ENCODE measurements at places on chromosomes 13 and 19.
A peak's percentile ranks its signal among the peaks of the same experiment; 100 is the strongest.

- no peak for DNase-seq
Observed at GRCh38 chr13:19169991-19170390, 11.6 kb downstream of the TUBA3C start.

DNA sequence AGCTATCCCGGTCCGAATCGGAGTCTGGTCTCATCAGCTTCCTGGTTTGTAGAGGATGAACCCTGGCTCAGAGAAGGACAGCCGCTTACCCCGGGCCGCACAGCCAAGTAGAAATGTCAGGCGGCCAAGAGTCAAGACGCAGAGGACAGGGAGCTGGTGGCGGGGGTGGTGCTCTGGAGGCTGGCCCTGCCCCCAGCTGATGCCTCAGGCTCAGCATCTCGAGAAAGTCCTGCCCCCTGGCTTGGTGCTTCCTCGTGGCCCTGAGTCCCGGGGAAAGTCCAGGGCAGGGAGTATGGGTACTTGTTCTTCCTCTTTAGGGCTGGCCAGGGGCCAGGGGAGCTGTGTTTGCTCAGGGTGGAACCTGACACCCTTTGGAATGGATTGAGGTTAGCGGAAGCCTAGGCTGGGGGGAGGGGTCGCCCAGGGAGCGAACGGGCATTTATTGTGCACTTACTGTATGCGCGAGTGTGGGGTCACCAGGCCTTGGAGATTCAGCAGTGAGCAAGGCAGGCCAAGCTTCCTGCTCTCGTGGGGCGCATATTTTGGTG is 2.2 kb downstream of the TJP3 start:
- no peak for DNase-seq

GRCh38 chr13:112690283-112690929 is 568 bp downstream of the ATP11A start:
- DNase-seq = no peak

- DNase-seq = no peak
Observed at GRCh38 chr13:101452519-101453485, at the start of gene ITGBL1. Gene ITGBL1 (plus strand): TSS chr13:101452675. CDS start chr13:101452834, 159 bp downstream.

DNA sequence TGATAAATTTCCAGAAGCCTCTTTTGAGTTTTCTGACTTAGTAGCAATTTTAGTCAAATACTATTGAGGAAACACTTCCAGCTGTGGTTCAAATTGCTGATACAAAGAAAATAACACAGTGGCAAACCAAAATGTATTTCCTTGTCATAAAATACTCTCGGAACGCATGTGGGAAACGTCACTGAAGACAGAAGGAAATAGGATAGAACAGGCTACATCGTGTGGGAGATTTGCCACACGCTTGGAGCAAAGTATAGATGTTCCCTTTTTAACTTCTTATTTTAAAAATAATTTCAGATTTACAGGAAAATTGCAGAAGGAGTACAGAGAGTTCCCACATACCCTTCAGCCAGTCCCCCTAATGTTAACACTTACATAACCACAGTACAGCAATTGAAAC is 88.8 kb downstream of the ING1 start:
- no peak for DNase-seq

DNA sequence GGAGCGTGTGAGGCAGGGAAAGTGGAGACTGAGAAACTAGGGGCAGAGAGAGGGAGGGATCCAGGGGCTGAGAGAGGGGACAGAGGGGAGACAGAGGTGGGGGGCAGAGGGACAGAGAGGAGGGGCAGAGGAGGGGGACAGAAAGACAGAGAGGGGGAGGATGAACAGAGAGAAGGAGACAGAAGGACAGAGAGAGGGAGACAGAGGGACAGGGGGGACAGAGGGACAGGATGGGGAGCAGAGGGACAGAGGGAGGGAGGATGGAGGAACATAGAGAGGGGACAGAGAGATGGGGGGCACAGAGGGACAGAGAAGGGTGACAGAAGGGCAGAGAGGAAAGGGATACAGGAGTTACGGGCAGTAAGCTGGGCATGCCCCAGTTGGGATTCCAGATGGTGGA is 14.7 kb upstream of the NANOS2 start:
- DNase-seq = no peak

GRCh38 chr13:90673746-90674145 is 673.7 kb upstream of the MIR17HG start:
- DNase-seq = no peak

DNA sequence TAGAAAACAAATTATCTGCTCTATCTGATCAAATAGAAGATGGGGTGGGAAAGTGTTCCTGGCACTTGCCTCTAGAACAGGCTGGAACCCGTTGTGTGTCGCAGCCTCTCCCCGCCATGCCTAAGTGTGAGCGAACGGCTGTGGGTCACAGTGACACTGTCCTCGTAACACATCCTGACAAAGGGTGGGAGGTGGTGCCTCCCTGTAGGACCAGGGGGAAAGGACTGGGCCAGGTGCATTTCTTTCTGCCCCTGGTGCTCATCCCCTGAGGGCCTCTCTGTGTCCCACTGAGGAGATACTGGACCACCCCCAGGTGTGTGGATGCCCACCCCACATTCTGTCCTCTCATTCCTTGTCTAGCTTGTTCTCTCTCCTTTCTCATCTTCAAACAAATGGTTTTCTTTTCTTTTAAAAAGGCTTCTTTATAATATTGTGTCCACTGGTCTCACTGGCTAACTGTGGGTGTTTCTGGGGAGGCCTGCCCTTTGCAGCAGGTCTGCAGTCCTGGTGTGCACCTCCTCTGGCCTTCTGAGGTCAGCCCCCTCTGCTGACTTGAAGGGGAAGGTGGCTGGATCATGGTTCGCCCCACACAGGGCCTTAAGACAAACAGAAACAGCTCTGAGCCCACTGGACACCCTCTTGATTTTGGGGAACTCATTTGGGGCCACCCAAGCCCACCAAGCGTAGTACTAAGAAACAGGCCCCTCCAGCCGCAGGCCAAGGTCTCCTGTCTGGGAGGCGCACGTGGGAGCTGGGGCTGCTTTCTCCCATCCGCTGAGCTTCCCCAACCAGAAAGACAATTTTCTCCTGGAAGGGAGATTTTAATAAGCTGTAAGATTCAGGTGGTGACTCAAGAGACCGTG is 152.5 kb upstream of the SOX1 start:
- no peak for DNase-seq

DNA sequence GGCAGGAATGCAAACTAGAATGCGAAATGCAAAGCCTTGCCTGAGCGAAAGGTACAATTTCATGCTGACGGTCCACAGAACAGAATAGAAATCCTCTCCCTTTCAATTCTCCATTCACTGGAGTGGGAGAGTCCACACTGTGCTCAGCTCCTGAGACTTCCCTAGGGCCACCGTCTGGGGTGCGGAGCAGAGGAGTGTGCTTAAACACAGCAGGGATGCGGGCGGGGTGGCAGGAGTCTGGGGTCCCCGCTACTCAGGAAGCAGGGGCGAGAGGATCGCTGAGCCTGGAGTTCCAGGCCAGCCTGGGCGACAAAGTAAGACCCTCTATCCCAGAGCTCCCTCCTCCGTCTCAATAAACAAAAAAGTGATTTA is 552 bp upstream of the ZNF816 start:
- no peak for DNase-seq

- peak; percentile 71 for DNase-seq
Observed at GRCh38 chr13:38349390-38350113, at the start of gene UFM1. Gene UFM1 (plus strand): TSS chr13:38349851. CDS start chr13:38349920, 69 bp downstream.

- no peak for DNase-seq
Observed at GRCh38 chr19:10712045-10712444, 5.8 kb upstream of the DNM2 start.

DNA sequence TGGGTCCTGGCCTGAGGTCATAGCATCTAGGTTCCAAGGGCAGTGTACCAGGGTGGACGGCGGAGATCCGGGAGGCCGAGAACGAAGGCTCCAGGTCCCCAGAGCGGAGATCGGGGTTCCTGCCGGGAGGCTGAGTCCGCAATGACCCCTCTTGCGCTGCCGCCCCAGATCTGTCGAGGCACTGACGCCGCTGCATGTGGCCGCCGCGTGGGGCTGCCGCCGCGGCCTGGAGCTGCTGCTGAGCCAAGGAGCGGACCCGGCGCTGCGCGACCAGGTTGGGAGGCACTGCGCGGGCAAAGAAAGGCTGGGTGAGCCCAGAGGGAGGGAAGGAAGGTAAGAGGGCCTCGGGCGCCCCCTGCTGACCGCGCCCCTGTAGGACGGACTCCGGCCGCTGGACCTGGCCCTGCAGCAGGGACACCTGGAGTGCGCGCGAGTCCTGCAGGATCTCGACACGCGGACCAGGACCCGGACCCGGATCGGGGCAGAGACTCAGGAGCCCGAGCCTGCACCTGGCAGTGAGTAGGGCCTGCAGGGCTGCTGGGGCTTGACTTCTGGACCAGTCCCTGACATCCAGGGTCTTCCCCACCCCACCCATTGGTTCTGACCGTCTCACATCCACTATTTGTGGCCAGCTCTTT is 906 bp downstream of the ANKLE1 start:
- DNase-seq = peak; percentile 63

- DNase-seq = no peak
Observed at GRCh38 chr13:30159446-30159839, 147.9 kb downstream of the KATNAL1 start.

- no peak for DNase-seq
Observed at GRCh38 chr19:14550201-14550754, 20.9 kb downstream of the TECR start.

GRCh38 chr13:112234131-112234875 is 141.9 kb upstream of the SPACA7 start:
- no peak for DNase-seq

- no peak for DNase-seq
Observed at GRCh38 chr19:53147645-53148044, 11.2 kb downstream of the ZNF347 start.

DNA sequence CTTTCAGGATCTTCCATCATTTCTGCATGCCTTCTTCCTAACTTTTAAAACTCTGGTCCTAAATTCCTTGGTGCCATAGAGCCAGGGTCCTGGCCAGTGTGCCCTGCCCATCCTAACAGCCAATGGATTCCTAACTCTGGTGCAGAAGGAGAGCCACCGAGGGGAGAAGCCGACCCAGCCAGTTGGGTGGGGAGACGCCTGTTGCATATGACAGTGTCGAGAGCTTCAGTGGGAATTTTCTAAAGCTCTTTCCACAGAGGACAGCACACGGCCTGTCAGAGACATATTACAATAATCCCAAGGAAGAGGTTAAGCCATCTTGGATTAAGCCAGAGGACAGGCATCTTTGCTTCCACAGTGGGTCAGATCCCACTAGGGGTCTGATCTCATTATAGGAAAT is 180.4 kb downstream of the ZNF536 start:
- DNase-seq = no peak

GRCh38 chr13:26813321-26813979 is 52.9 kb upstream of the GPR12 start:
- DNase-seq = no peak

GRCh38 chr13:19056984-19057490 is 124.6 kb downstream of the TUBA3C start:
- no peak for DNase-seq

- DNase-seq = no peak
Observed at GRCh38 chr19:38063928-38064327, 156.9 kb downstream of the SIPA1L3 start.

DNA sequence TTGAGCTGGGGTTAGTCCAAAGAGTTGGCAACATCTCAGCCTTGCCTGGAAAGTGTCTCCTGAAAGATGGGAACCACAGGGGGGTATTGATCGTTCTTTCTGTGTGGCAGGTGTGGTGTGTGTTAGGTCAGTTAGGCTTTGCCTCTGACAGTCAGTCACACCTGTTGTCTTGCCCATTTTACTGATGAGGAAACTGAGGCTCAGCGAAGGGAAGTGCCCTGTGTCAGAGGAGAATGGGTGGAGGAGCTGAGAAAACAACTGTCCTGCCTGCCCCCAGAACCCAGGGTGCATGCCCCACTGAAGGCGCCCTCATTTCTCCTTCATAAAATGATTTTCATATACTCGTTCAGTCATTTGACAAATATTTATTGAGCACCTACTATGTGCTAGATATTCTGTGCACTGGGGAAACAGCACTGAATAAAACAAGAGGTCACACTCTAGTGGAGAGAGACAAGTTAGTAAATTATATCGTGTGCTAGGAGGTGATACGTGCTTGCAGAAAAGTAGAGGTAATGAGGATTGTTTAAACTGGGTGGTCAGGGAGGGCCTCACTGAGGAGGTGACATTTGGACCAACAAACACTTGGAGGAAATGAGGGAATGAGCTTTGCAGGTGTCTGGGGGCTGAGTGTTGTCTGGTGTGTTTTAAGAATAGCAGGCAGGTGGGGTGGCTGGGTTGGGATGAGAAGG is 1.6 kb downstream of the FXYD5 start:
- no peak for DNase-seq

- no peak for DNase-seq
Observed at GRCh38 chr13:32642858-32643257, 56.6 kb downstream of the PDS5B start.

- DNase-seq = no peak
Observed at GRCh38 chr13:66693656-66694055, 536.5 kb downstream of the PCDH9 start.

- DNase-seq = no peak
Observed at GRCh38 chr13:80428349-80429096, 87.6 kb upstream of the SPRY2 start.

DNA sequence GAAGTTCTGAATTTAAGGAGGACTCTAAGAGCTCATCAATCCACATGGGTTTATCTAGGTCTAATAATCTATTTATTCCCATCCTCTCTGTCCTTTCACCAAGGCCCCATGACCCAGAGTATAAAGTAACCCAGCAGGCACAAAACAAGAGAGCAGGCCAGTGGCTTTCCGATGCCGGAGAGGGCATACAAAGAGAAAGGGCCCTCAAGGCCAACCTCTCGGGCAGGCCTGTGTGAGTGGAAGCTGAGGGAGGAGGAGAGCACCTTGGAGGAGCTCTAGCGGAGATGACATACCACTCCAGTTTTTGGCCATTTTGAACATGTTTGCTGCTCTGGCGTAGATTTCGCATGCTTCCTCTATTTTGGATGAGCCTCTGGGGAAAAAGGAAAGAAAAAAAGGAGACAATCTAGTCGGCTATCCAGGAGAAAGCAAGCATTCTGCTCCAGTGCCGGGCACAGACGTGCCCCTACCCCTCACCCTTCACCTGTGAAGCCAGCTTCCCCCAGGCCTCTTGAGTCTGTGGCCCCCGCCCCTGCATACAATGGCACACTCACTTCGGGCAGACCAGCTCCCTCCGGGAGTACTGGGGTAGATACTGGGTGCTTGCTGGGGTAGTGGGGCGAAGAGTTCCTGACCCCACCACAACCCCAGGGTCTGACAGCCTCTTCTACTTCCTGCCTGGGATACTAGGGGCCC is 11.6 kb downstream of the NAPA start:
- DNase-seq = no peak

GRCh38 chr13:49373716-49374115 is 70.1 kb downstream of the CAB39L start:
- no peak for DNase-seq

- DNase-seq = no peak
Observed at GRCh38 chr19:19381007-19381926, 24.2 kb upstream of the GATAD2A start.

GRCh38 chr13:44147233-44147632 is 226.4 kb upstream of the SERP2 start:
- DNase-seq = no peak

DNA sequence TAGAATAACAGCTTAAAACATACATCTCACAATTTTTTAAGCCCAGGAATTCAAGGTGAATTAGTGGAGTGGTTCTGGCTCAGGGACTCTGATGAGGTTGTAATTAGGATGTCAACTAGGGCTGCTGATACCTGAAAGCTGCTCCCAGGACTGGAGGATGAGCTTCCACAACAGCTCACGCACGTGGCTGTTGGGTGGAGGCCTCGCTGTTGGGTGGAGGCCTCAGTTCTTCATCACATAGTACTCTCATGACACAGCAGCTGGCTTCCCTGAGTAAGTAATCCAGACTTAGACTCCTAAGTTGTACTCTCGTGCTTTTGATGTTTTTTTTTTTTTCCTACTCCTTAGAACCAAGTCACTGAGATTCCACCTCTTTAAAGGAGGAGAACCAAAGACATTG is 577.1 kb upstream of the PRR20A start:
- DNase-seq = no peak

- peak; percentile 75 for DNase-seq
Observed at GRCh38 chr19:20999731-21000352, 20.6 kb upstream of the ZNF430 start.

Data from stimulated activated CD4-positive, alpha-beta T cell treated with anti-CD3 and anti-CD28 coated beads, TNF-alpha, amount 100 ng/mL, for 4 hours (primary cell).